ENCODE measurements at places on chromosomes 12 and 14.

GRCh38 chr12:74890237-74890599 lies 319.4 kb downstream of the KCNC2 start:
- DNase-seq, result no peak

DNA sequence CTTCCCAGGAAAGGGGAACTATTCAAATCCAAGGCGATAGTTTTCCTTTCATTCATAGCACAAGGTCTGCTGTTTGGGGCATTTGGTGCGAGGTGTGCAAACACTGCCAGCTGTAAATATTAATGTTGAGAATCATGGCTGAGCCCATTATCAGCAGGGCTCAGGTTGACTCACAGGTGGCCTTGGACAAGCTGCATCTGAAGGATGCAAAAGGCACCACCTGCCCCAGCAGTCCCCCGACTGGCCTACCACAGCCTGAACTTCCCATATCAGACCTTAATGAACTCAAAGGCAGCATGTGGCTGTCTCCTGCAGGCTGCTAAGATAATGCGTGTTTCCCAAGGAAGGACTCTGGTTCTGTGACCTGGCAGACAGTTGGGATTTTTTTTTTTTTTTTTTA lies 93.3 kb upstream of the MAP1LC3B2 start:
- no peak for DNase-seq

DNA sequence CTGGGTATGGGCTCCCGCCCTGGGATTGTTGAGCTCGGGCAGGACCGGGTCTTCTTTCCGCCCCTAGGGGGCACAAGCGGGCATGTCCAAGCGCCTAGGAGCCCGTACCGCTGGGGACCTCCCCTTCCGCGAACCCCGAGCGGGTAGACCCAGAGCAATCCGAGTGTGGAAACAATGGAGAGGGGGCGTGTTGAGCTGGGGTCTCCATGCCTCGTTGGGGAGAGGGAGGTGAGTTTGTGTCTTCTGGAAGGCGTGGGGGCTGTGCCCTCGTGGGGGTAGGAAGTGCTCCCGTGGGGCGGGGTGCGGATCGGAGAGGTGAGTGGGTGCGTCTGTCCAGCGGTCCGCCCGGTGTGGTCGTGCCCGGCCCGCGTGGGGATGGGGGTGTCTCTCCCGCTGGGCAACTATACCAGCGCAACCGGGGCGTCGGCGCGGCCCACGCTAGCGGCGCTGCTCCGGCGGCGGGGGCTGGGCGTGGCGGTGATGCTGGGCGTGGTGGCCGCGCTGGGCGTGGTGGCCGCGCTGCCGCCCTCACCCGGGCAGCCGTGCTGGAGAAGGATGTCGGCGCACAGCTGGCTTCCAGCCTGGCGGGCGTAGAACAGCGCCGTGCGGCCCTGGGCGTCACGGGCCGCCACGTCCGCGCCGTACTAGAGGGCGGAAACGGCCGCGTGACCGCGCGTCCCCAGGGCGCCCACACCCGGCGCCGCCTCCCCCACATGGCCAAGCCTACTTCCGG lies 12.2 kb downstream of the AGAP2 start:
- DNase-seq, result no peak

DNA sequence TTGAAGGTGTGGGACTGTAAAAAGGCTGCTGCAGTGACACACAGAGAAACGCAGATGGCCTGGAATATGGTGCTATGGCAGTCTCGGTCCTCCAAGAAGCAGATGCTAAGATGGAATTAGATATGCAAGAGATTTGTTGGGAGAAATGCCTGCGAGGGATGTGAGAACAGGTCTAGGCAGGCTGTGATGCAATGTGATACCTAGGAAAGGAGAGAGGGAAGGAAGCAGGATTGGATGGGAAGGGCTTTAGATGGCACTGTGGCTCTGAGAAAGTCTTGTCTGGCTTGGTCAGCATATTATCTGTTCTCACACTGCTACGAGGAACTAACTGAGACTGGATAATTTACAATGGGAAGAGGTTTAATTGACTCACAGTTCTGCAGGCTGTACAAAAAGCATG lies 374.4 kb downstream of the BCAT1 start:
- no peak for DNase-seq

DNA sequence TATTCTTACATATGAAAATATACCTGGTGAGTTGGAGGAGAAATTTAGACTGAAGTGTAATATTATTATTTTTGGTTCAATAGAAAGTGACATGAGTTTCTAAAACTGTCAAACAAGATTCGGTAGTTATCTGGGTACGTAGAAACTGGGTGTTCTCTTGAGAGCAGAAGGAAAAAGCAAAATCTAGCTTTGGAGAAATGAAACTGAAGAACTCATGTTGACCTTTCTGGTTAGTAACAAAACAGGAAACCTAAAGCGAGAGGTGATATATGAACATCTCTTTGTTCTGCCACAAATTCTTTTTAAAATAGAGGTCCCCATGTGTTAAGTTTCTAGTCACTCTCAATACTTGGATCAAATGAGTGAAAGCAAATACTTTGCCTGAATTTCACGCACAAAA lies 401.7 kb downstream of the TRHDE start:
- no peak for DNase-seq

- DNase-seq, result no peak
Observed at GRCh38 chr14:75452324-75452723, 24.5 kb downstream of the JDP2 start.

All from hypothalamus (tissue), 51 donors.